ENCODE measurements at places on chromosomes 6 and 20.

DNA sequence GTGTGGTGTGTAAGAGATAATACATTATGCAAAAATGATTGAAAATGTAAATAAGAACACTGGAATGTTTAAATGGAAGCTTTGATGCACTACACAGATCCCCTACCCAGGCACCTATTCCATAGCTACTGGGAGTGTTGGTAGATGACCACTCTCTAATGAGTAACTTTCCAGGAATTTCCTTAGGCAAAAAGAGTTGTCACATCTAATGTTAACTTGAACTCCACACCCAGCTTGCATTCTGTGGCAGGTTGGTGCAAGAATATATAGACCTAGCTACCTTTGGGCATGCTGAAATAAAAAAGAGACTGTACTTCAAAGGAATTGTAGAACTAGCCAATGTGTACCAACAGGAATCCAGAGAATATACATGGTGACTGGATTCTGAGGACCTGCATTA lies 1254.2 kb upstream of the EYS start:
- DNase-seq, result no peak

- no peak for DNase-seq
Measured at GRCh38 chr6:41704656-41705310, 30.6 kb downstream of the TFEB start.

- no peak for DNase-seq
Measured at GRCh38 chr6:136252441-136252840, 2.3 kb upstream of the MTFR2 start.

GRCh38 chr6:4923081-4923480 lies 80.8 kb downstream of the RPP40 start:
- no peak for DNase-seq

DNA sequence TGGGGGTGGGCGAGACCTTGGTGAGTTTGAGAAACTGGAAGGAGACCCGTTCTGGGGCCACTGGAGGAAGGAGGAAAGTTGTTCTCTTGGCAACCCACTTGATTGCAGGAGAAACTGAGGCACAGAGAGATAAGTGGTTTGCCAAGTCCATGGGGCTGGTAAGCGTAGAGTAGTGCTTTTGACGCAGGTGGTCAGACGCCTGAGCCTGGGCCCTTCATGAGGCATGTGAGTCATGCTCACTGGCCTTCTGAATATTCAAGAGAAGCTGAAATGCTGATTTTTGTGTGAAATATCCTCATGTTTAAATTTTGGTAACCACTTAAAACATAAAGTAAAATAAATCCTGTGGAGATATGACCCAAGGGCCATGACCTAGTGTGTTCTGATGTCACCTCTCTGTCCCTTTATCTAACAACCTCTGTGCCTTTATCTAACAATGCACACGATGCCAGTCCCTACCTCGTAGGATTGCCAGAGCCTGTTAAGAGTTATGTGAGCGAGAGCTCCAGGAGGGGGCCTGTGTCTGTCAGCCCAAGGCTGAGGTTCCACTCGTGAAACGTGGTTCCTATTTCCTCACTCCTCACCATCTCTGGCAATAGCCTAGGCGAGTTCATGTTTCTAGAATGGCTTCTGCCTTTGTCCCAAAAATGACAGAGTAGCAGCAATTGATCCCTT lies 32.8 kb upstream of the PMEPA1 start:
- no peak for DNase-seq

DNA sequence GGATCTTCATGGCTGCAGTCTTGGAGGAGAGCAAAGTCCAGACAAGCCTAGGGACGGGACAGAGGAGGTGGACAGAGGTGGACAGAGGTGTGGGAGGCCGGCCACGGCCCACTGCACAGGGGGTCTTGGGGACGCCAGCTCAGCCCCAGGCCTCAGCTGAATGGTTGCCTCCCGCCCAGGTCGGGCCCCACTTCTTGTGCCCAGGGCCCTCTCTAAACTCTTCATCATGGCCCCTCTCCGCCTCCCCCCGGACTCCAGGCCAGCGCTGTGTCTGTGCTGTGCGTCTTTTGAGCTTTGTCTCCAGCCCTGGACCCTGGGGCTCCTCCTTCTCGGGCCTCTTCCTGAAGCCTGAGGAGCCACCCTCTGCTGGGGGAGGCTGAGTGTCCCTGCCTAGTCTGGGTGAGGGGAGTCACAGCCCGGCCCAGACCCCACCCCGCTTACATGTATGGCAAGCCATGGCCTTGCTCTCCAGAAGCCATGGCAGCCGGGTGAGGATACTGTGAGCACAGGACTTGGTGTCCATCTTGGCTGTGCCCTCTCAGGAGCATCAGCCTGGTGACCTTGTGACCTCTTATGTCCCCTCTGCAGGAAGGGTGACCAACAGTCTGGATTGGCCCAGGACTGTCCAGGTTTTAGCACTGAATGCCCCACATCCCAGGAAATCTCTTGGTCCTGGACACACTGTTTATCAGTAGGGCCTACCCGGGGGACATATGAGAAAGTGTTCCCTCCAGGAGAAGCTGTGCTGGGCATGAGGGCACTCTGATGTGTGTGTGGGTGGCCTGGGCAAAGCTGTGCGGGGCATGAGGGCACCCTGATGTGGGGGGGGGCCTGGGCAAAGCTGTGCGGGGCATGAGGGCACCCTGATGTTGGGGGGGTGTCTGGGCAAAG lies 9.4 kb upstream of the NPBWR2 start:
- DNase-seq, result peak; percentile 51

DNA sequence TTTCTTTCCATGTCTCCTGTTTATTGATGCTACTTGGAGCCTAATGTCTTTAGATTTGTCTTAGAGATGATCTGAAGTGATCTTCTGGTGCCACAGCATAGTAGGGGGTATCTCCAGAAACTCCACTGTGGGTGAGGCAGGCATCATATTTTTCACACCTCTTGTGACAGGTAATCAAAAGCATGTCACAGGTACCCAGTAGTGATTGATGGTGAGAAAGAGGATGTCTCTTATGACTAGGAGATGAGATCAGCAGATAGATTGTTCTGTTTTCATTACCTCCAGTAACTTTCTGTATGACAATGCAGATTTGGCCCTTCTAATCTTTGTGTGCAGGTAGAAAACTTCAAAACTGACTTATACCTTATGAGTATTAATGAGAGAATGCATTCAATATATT lies 13.5 kb downstream of the NCOA7 start:
- no peak for DNase-seq

DNA sequence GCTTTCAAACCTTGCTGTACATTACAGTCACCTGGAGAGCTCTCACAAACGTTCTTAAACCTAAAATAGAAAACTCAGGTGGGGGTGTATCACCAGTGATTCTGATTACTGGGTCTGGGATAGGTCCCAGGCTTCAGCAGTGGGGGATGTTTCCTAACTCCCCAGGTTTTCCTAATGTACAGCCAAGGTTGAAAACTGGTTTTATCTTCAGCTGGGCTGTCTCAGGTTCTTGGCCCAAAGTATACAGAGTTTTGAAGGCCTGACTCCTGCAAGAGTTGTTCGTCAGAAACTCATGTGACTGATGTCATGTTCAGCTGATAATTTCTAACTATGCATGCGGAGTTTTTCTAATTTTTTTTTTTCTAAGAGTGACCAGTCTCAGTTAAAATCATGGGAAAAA lies 9.8 kb downstream of the SYCP2L start:
- DNase-seq, result no peak

- DNase-seq, result no peak
Measured at GRCh38 chr20:43092386-43093088, 97.2 kb downstream of the PTPRT start.

DNA sequence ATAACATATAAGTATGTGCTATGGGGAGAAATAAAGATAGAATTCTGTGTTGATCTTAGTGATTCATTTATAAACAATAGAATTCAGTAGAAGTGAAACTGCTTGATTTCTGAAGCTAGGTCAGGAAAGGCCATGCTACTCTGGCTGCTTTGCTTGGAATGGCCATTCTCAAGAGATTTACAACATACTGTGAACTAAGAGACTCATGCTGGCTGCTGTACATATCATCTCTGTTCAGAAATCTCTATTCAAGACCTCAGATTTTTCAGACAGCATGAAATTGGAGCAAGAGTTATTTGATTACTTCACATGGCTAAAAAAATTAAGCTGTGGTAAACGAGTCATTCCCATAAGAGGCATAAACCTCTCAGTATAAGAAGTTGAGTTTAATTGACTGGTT lies 662.6 kb downstream of the BCKDHB start:
- no peak for DNase-seq

DNA sequence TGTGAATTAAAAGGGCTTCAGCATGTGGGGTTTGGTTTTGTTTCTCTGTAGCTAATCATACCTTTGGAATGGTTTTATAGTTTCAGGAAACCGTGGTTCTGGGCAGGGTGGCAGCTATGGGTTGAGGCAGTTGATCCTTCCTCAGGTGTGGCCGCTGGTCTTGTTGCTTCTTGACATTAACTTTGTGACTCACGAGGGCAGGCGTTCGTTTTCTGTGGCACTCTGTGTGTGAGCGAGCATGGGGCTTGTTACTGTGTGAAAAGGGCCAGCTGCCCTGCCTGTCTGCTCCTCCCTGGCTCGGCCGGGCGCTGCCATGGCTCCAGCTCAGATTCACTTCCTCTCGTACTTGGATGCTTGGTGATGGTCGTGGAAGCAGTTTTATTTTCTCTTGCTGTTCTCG lies 16.2 kb downstream of the DNAJC5 start:
- DNase-seq, result no peak

- no peak for DNase-seq
Measured at GRCh38 chr20:38748861-38749149, 545 bp downstream of the ACTR5 start.

DNA sequence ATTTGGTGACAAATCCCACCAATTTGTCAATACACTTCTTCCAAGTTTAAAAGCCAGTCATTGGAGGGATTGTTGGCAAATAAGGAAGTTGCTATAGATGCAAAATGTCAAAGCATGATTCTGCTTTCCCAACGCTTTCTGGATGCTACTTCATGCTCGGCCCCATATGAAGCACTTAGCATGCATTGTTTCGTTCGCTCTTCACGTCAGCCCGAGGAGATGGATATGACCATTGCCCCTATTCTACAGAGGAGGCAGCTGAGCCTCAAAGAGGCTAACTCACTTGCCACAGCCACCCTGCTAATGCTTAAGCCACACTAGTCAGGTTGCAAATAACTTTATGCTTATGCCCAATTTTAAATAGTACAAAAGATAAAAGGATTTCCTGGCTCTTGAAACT lies 2.8 kb upstream of the NXT1 start:
- no peak for DNase-seq

DNA sequence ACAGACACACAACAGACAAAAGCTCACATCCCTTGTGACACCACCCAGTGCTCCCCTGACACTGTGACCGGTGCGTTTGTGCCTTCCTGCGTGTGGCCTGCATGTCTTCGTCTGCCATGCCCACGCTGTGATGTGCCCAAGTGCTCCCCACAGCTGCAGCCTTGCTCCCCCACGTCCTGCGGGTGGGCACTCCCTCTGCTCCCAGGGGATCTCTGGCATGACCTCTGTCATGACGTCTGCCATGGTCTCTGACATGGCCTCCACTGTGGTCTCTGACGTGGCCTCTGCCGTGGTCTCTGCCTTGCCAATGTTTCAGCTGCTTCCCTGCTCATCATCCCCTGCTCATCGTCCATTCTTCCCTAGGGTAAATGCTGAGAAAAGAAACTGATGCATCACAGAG lies 200.9 kb downstream of the DLL1 start:
- peak; percentile 56 for DNase-seq

- DNase-seq, result no peak
Measured at GRCh38 chr6:39572661-39573340, 152.4 kb downstream of the KIF6 start.

DNA sequence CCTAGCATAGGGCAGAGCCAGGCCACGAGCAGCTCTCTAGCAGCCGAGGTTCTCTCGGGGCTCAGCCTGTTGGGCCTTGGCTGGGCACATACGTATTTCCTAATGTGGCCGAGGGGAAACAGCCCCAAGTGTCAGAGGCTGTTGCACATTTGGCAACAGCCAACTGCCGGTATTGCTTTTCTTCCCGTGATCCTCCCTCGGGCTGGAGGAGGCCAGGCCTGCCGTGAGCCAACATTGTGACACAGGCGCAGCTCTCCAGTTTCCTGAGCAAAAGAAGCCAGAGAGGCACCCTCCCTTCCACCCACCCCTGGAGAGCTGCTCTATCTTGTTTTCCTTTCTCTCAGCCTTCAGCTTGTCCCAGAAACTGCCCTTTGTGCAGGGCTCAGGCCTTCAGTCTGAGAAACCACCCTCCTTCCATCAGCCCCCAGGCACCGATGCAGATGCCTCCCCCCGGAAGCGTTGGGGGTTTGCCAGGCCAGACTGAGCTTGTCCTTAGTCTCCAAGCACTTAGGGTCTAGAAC lies 5.1 kb upstream of the BPI start:
- peak; percentile 89 for DNase-seq

- no peak for DNase-seq
Measured at GRCh38 chr6:43778131-43778855, 8.3 kb downstream of the VEGFA start.

DNA sequence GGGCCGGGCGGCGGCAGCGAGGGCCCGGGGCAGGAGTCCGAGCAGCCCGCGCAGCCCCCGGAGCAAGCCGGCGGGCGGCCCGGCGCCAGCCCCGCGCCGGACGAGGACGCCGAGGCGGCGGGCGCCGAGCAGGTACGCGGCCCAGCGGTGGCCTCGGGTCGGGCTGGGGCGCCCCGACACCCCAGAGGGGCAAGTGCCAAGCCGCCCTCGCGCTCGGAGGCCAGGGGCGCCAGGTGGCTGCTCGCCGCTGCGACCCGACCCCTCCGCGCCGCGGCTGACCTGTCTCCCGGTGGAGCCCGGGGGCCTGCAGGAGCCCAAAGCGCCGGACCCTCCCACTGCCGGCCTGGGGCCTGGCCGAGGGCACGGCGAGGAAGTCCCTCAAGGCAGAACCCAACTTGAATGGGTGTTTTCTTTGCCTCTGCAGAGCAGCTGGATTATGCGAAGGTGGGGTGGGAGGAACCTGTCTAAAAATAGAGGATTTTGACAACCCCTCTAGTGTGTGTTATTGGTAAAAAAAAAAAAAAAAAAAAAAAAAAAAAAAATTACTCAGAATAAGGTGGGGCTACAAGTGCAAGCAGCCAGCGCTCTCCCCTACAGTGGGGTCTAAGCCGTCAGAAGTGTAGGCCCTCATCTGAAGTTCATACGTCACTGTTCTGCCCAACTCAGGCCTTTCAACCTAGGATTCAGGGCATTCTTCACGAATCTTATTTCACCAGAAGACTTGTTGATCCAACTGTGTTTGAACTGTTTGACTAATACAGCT lies 609 bp downstream of the OGFRL1 start:
- peak; percentile 79 for DNase-seq

- no peak for DNase-seq
Measured at GRCh38 chr6:125913864-125914351, 42.7 kb upstream of the HINT3 start.

- no peak for DNase-seq
Measured at GRCh38 chr6:40852779-40853373, 186.1 kb downstream of the UNC5CL start.

- no peak for DNase-seq
Measured at GRCh38 chr6:166440106-166440505, 57.4 kb upstream of the MPC1 start.

Data from upper lobe of right lung (tissue), 1 donor.